Natural killer cell (primary cell): ENCODE measurements at places on chromosomes 2 and 18. TPM values are rescaled to one million over a fixed set of nuclear protein-coding genes. Genes with fewer than 3 reads are reported as not detected.

- H3K36me3 ChIP-seq = peaks cover 21% of the 10 kb centered on the region
- no peaks in the 10 kb centered on the region for H3K27me3 ChIP-seq
- no peak for DNase-seq
- H3K27ac ChIP-seq = no peak overlapping the region
- no peaks in the 10 kb centered on the region for H3K4me1 ChIP-seq
- H3K4me3 ChIP-seq = no peak overlapping the region
Observed at GRCh38 chr2:135903650-135904049, 27.4 kb upstream of the MCM6 start.

DNA sequence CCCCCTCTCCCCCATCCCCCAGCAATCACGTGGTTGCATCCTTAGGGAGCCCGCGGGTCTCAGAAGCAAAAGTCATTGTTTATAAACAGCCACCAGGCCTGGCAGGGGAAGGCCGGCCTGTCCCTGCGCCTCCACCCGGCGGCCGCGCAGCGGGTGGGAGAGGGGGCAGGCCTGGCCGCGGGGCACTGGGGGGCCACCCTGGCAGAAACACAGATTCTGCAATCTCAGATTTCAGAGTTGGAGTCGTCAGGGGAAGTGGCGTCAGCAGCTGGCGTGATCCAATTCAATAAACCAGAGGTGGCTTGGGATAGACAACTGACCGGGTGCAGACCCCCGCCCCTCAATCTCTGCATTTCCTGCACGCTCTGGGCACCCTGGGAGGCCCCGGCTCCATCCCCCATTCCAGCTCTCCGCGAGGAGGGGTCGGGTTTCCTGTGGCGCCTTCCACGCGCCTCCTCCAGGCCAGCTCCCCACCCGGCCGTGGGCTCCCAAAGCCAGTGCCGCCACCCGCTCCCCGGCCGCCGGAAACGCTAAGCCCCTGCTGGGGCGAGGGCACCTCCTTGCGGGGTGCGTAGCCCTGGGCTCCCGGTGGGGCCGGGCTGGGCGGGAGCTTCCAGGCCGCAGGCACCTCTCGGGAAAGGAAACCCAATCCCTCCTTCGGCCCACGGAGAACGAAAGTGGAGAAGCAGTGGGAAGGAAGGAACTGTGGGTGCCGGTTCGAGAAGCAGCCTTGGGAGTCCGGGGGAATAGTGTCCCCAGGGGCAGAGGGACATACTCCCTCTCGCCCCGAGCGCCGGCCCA, 1.1 kb downstream of the BIN1 start:
- no peak overlapping the region for H3K27ac ChIP-seq
- H3K27me3 ChIP-seq = no peaks in the 10 kb centered on the region

- H3K27ac ChIP-seq = no peak overlapping the region
- H3K36me3 ChIP-seq = peaks cover 5% of the 10 kb centered on the region
- no peak for DNase-seq
- no peak overlapping the region for H3K4me3 ChIP-seq
Observed at GRCh38 chr2:32711219-32711618, 83.4 kb downstream of the TTC27 start.

The MERTK gene
- total RNA-seq = 0.38 TPM

The SLC40A1 gene
- 1.8 TPM for total RNA-seq

DNA sequence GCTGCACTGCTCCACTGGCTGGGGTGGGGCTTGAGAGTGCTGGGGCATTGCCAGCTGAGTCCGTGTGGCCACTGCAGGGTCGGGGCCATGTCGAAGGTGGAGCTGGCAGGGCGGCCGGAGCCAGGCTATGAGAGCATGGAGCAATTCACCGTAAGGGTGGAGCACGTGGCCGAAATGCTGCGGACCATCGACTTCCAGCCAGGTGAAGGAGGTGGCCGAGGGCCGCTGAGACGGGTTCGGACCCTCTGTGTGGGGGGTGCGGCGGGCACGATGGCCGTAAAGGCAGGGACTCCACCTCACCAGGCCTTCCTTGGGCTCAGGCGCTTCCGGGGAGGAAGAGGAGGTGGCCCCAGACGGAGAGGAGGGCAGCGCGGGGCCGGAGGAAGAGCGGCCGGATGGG, 2.1 kb downstream of the UCN start:
- no peak overlapping the region for H3K27ac ChIP-seq
- peak overlapping the region; percentile 26 for H3K4me3 ChIP-seq
- DNase-seq = no peak
- peaks cover 11% of the 10 kb centered on the region for H3K27me3 ChIP-seq
- H3K4me1 ChIP-seq = peaks cover 20% of the 10 kb centered on the region

The ERFE gene
- 4.3 TPM for total RNA-seq

- peaks cover 77% of the 10 kb centered on the region for H3K27me3 ChIP-seq
- DNase-seq = no peak
Observed at GRCh38 chr2:176111309-176111663, 4.2 kb downstream of the HOXD11 start.
